ENCODE measurements at places on chromosomes 4 and X.
A peak's percentile ranks its signal among the peaks of the same experiment; 100 is the strongest.

- DNase-seq: no peak
Observed at GRCh38 chrX:15645266-15645665, 19.3 kb downstream of the CLTRN start.

DNA sequence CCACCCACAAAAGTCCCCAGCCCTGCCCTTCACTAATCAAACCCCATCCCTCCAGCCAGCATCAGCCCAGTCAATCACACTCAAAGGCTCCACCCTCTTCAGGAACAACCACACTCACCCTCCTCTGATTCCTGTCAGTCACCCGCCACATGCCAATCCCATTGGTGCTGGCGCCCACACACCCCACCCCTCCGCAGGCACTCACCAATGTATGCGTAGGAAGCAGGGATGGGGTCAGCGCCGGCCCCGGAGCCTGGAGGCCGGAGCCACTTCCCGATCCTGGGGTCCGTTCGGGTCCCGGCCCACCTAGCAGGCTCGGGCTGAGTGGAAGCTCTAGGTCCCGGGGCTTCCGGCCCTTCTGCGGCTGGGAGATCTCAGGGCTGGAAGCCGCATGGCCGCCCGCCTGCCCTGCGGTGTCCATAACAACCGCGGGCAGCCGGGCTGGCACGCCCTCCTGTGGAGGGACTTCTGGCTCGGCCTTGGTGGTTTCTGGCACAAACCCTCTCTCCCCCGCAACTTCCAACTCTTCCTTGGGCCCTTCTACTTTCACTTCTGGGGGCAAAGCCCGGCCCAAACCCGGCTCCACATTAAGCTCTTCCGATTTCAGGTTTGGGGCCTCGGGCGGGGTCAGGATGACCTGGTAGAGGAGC lies 7.9 kb upstream of the CFP start:
- peak; percentile 58 for DNase-seq

DNA sequence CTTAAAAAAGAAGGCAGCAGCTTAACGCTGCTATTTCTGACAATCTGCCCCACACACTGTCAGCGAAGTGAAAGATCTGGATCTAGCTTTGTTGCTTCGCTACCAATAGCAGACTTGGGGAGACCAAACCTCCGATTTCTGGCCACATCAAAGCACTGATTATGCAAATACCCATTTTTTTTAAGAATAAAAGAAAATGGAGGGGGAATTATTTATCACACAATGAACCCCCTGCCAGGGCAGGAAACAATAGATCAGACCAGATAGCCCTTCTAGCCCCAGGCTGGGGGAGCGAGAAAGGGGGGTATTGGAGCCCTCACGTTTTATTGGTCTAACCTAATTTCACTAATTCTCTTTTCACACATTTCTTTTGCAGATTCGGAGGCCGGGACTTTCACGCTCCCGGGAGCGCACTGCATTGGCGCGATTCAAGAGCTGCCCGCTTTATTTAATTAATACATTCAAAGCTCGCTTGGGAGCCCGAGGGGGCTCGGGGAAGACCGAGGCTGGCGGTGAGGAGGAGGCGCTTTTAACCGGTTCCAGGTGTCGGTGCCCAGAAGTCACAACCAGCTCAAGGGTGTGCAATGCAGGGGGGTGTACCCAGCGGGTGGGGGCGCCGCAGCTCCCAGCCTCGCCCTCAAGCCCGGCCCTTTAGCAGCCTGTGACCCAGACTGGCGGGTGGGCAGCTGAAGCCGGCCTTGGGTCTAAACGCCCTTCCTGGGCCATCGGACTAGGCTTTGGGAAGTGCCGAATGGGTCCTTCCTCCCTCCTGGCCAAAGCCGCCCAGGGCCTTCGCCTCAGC lies 5.5 kb downstream of the NEUROG2 start:
- no peak for DNase-seq

- no peak for DNase-seq
Observed at GRCh38 chr4:184448821-184449220, 25.5 kb downstream of the IRF2 start.

GRCh38 chr4:46032056-46032455 lies 91.8 kb downstream of the GABRG1 start:
- DNase-seq: no peak

GRCh38 chr4:8328456-8328855 lies 58.9 kb downstream of the HTRA3 start:
- DNase-seq: no peak

DNA sequence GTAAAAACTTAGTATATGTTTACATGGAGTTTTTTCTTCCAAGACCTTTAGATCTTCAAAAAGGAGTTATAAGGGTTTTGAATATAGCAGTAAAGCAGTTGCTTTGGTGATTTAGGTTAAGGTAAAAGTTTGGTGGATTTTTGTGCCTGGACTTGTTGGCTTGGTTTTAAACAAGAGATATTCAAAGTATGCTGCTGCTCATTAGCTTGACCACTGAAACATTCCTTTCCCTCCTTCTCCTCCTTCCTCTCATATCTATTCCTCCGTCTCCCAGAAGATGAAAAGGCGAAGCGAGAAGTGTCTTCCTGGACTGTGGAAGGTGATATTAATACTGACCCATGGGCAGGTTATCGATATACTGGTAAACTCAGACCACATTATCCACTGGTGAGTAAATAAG lies 38.4 kb downstream of the METAP1 start:
- DNase-seq: no peak

- DNase-seq: no peak
Observed at GRCh38 chr4:25103418-25103817, 56.8 kb downstream of the SEPSECS start.

DNA sequence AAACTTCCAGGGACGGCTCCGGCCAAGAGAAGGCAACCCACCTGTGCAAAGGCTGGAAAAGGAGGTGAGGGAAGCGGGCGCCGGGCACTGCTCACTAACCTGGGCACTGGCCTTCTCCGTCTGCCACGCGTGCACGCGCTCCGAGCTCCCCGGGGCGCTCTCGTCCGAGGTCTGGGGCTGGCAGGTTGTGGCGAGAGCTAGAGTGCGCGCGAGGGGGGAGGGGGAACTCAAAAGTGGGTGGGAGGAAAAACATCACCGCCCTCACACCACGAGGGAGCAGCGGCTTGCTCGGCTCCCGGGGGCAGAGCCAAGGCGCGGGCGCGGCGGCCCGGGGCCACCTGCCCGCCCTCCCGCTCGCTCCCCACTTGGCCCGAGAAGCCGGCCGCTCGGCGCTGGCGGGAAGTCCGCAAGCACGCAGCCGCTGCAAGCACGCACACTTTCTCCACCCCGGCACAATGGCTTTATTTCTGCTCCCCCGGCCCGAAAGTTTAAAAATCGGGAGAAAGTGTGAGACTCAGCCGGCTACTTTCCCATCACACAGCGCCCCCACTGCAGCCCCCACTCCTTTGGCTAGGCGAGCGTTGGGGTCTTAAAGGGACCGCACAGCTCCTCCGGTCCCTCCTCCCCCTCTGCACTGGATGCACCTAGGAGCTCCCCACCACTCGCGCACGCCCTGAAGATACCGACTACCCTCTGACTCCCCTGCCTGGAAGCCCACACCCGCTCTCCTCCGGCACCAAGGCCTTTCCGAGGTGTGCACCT lies at the start of gene CHRDL1:
CHRDL1 (minus strand) TSS at position 173 of the 762 bp plus-strand sequence. CDS start 3,636 bp downstream, outside the sequence.
- no peak for DNase-seq

DNA sequence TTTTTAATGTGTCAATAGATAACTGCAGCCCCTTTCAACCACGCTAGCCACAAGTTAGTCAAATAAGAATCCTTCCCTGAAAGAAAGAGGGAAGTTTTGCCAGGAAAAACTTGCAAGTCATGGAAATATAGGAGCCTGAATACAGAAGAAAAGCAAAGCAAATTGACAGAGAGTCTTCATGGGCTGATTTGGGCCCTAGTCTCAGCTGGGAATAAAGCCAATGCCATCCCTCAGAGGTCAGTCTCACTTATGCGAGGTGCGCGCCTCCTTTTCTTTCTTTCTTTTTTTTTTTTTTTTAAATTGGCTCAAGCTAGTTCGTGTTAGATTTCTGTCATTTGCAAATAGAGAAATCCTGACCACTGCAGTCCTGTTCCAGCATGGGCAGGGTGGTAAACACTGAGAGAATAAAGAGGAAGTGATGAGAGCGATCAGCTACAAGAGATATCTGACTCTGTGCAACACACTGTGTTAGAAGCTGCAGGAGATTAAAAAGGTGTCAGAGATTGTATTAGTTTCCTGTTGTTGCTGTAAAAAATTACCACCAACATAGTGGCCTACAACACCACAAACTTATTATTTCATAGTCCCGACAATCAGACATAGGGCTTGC lies 299.7 kb downstream of the LDB2 start:
- no peak for DNase-seq

- no peak for DNase-seq
Observed at GRCh38 chr4:173651651-173652282, 121.7 kb upstream of the HAND2 start.

DNA sequence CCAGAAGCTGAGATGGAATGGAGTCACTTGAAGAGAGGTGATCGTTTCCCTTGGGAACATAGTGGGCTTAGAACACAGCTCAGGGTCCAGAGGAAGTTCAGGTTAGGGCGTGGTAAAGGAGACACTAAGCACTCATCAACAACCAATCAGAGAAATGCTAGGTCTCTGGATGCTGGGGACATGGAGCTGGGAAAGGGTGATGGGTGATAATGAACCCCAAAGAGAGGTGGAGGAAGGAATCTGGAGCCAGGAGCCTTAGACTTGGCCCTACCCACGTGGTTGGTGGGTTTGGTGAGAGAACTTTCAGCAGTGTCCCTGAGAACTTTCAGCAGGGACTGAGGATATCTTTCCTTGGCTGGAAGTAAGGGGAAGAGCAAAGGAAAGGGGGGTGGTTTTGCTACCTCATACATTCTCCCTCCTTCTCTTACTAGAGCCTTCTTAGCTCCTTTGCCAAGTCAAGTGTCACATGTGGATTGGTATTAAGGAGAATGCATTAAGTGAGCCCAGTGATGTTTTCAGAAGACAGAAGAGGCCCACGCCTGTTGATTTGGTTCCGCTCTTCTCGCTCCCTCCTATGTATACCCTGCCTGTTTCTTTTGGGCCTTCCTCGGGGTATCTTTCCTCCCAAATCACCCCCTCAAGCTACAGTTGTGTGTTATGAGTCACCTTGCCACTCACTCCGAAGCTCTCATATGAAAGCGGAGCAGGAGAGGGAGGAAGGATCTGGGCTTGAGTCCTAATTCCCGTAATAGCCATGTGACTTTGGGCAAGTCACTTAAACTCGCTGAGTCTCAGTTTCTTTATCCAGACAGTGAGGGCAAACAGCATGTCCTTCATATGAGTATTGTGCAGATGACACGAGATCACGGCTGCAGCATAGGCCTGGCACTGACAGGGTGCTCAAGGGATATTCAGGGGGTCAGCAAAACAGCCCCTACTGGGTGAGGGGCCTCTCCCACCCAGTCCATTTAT lies 63.1 kb downstream of the TSC22D3 start:
- DNase-seq: peak; percentile 16

DNA sequence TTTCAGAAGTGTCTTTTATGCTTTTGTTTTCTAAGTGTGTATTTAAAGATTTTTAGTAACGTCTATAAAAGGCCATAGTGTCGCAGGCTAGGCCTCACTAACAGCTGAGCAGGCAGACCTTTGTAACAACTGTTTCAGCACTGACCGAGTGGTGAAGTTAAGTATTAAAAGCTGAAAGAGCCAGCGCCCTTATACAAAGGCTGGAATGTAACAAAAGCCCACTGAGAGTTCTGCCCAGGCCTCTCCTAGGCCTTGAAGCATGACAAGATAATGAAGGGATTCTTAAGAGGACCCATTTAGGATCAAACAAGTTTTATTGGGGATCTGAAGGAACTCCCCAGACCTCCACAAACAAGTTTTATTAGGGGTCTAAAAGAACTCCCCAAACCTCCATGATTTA lies 722.5 kb upstream of the PRKX start:
- DNase-seq: no peak

GRCh38 chrX:153349952-153350351 lies 16.0 kb downstream of the ZNF275 start:
- DNase-seq: no peak

Data from CD4-positive, alpha-beta T cell treated with Interleukin-17A for 4 hours (primary cell).